ENCODE measurements at places on chromosomes 13 and 19.

GRCh38 chr13:35190241-35190640, 248.2 kb downstream of the NBEA start:
- no peaks in the 10 kb centered on the region for H3K36me3 ChIP-seq
- no peaks in the 10 kb centered on the region for H3K27me3 ChIP-seq
- H3K27ac ChIP-seq, result no peak overlapping the region
- H3K4me1 ChIP-seq, result no peaks in the 10 kb centered on the region
- no peak overlapping the region for H3K4me3 ChIP-seq

- peaks cover 82% of the 10 kb centered on the region for H3K36me3 ChIP-seq
- no peak overlapping the region for H3K4me3 ChIP-seq
- DNase-seq, result no peak
- H3K27me3 ChIP-seq, result no peaks in the 10 kb centered on the region
- H3K4me1 ChIP-seq, result no peaks in the 10 kb centered on the region
Measured at GRCh38 chr19:16645140-16645539, 14.8 kb downstream of the SMIM7 start.

GRCh38 chr13:112443995-112444311, 67.8 kb downstream of the SPACA7 start:
- H3K27me3 ChIP-seq, result peaks cover 29% of the 10 kb centered on the region
- peak; percentile 82 for DNase-seq
- H3K4me3 ChIP-seq, result no peak overlapping the region
- no peak overlapping the region for H3K27ac ChIP-seq
- H3K4me1 ChIP-seq, result peaks cover 3% of the 10 kb centered on the region

DNA sequence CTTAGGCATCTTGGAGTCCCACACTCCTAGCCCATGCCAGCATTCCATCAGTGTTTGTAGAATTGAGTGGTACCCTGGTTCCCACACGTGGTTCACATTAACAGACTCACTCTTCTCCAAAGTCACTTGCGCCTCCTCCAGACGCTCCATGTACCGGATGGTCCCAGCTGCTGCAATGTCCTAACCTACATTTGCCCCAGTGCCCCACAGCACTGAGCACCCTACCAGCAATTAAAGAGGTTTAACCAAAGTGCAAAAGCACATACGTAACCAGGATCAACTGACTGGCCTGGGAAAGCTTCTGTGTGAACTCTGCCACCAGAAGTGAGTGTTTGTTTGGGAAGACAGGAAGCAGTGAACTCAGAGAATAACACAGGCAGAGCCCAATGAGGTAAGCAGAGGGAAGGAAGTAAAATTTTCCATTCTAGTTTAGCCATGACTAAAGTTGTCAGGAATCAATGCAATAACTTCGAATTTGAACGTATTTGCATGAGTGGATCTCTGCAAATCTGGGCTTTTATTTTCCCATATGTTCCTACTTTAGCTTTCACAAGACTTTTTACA, 7.3 kb upstream of the MEDAG start:
- H3K27ac ChIP-seq, result peak overlapping the region; percentile 1
- H3K27me3 ChIP-seq, result no peaks in the 10 kb centered on the region
- peaks cover 13% of the 10 kb centered on the region for H3K4me1 ChIP-seq

DNA sequence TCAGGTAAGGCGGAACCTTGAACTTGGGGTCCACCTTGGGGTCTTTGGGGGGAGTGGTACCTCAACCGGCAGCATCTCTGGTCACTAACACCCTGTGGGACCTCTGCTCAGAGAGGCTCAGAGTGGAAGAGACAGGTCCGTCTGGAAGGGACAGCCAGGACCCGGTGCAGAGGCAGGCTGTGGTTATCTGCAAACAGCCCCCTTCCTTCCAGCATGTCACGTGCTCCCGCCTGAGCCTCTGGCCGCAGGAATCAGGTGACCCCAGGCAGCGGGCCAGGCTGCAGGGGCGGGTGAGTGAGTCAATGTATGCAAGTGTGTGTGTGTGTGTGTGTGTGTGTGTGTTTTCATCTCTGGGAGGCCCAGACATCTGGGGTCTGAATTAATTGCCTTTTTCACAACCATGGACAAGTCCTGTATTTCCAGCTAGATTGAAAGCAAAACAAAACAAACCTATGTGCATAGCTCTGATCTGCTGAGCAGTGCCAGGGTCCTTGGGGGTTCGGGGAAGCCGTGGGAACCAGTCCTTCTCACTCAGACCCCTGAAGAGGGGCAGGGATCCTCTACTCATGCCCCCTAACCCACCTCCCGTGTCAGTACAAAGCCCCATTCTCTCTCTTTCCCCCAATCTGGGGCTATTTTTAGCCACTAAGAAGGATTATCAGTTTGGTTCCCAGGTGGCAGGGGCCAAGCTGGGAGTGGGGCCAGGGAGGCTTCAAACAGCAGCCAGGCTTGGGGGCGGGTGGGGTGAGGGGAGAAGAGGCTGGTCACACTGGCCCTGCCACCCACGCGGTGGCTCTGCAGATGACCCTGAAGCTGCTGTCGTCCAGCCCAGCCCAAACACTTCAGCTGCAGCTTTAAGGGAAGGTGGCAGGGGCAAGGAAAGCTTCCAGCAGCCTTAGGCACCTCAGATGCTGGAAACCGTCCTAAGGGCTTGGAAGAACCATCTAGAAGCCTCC, 31.4 kb downstream of the CERS4 start:
- H3K36me3 ChIP-seq, result no peaks in the 10 kb centered on the region
- no peak overlapping the region for H3K4me3 ChIP-seq
- peak; percentile 95 for DNase-seq
- H3K27ac ChIP-seq, result peak overlapping the region; percentile 42

GRCh38 chr13:26378116-26378515, 124.2 kb downstream of the CDK8 start:
- no peak overlapping the region for H3K27ac ChIP-seq
- H3K4me1 ChIP-seq, result no peaks in the 10 kb centered on the region
- no peak overlapping the region for H3K4me3 ChIP-seq
- H3K27me3 ChIP-seq, result no peaks in the 10 kb centered on the region
- no peaks in the 10 kb centered on the region for H3K36me3 ChIP-seq
- no peak for DNase-seq

GRCh38 chr13:35475960-35476943, at the start of gene MAB21L1:
Gene MAB21L1 (minus strand): TSS chr13:35476689. CDS start chr13:35476138, 551 bp downstream.
- DNase-seq, result no peak
- no peaks in the 10 kb centered on the region for H3K4me1 ChIP-seq
- no peaks in the 10 kb centered on the region for H3K36me3 ChIP-seq
- H3K27me3 ChIP-seq, result peaks cover 75% of the 10 kb centered on the region
- no peak within 1 kb of the TSS for H3K27ac ChIP-seq
- peak within 1 kb of the TSS; percentile 24 for H3K4me3 ChIP-seq

DNA sequence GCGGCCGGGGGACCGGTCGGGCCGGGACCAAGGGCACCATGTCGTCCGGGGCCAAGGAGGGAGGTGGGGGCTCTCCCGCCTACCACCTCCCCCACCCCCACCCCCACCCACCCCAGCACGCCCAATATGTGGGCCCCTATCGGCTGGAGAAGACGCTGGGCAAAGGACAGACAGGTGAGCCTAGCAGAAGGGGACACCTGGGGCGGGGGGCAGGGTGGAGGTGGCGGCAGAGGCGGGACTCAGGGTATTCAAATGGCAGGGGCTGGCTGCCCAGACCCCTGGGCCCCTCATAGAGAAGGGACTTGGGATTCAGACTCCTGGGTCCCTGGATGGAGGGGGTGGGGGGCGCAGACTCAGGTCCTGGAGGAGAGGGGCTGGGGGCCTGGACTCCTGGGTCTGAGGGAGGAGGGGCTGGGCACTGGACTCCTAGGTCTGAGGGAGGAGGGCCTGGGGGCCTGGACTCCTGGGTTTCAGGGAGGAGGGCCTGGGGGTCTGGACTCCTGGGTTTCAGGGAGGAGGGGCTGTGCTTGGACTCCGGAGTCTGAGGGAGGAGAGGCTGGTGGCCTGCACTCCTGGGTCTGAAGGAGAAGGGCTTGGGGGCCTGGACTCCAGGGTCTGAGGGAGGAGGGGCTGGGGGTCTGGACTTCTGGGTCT, 735 bp downstream of the BRSK1 start:
- no peaks in the 10 kb centered on the region for H3K27me3 ChIP-seq
- no peak overlapping the region for H3K27ac ChIP-seq
- DNase-seq, result no peak

DNA sequence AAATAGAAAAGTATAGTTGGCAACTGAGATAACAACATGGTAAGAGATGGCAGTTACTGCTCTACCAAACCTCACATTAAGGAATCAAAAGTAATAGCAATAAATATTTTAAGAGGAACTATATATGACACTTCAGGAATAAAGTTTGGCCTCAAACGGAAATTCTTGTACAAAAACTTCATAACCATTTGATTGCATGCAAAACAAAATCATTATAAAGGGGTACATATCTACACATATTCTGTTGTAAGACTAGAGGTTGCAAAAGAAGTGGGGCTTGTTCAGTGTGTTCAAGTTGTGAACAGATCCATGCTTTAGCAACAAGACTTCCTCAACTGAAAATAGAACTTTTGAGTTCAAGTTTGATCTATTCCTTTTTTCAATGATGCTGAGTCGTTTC, 133.5 kb upstream of the MIR17HG start:
- no peak for DNase-seq
- no peaks in the 10 kb centered on the region for H3K36me3 ChIP-seq
- no peak overlapping the region for H3K27ac ChIP-seq
- H3K27me3 ChIP-seq, result no peaks in the 10 kb centered on the region
- H3K4me3 ChIP-seq, result no peak overlapping the region
- H3K4me1 ChIP-seq, result no peaks in the 10 kb centered on the region

DNA sequence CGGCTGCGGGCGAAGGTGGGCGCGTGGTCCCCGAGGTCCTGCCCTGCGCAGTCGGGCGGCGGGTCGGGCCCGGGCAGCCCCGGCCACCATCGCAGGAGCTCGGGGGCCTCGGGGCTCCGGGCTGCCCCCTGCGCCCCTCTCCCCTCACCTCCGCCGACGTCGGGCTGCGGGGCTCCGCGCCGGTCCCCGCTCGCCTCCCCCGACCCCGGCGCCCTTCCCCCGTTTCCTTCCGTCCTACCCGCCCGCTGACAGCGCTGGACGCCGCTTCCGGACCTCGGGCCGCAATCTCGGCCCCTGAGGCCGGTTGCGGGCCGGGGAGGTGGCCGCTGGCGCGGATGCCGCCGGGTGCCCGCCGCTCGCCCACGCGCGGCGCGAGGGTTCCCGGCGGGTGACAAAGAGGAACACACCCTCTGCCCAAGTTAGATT, 720 bp downstream of the FARP1 start:
- no peaks in the 10 kb centered on the region for H3K36me3 ChIP-seq
- DNase-seq, result peak; percentile 74
- no peaks in the 10 kb centered on the region for H3K27me3 ChIP-seq

Data from upper lobe of right lung (tissue), 1 donor.